NCI-H460 (cell line): ENCODE measurements at places on chromosomes 6 and 20.

- no peak for DNase-seq
These were observed 48.8 kb downstream of the DST start for GRCh38 chr6:56593801-56594318.

DNA sequence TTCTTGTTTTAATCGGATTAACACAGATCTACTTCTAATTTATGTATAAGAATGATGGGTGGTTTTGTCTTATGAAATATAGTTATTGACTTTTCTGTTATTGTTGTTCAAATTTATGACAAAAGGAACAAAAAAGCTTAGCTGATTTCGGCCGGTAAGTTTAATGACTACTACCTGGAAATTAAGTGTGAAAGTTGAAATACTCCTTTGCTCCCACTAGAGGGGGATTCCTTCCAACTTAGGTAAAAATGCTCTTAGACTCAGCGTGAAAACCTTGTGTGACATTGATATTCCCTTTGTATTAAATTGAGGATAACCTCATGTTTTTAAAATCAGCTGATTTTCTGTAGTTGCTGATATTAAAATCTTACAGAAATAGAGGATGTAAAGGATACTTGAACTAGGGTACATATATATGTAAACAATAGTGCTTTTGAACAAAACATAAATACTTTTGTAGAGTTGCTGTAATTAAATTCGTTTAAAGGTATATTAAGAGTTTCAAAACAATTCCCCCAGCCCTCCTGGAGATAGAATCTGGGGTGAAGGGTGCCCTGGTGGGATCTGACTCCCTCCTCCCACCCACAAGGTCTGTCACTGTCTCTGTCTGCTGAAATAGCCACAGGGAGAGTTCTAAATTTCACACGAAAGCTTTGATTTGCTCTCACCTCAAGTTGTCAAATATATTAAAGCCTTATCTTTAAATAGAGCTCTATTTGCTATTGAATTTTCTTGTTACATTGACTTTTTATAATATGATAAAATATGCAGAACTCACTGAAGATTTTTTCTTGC is 257.5 kb downstream of the ARID1B start:
- DNase-seq: no peak

DNA sequence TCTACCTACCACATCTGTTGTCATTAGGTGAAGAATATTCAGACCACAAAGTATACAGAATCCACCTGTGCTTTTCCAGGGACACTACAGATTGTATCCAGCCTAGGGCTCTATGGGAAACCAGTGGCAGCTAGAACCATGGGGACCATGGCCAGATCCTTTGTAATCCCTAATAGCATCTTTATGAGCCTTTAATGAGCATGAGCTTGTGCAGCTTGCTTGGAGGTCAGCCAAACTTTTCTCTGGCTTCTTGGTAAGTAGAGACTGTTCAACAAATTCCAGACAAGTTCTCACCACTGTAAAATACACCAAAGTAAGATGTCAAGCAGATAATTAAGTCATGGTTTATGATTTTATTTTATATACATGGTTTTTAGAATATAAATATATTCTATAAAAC is 301.6 kb upstream of the ADGRB3 start:
- no peak for DNase-seq

- DNase-seq: no peak
These were observed 153.3 kb downstream of the SCML4 start for GRCh38 chr6:107670792-107671199.

DNA sequence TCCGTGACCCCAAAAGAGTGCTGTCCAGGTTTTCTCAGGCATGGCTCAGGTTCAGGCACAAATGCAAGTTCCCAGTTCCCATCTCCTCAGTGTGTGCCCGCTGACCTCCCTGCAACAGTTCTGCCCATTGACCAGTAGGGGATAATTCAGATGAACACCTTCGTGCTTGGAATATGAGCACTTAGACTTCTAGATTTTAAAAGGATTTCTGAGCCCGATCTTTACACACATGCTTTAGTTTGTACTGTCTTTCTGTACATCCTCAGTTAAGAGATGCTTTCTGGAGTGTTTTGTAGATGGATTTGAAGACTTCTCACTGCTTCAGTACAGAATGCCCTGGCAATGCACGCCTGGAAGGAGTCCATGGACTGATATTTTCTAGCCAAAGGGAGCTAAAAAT is 239.6 kb upstream of the PLCB4 start:
- DNase-seq: no peak

GRCh38 chr6:25685251-25685650 is 33.2 kb downstream of the SCGN start:
- DNase-seq: no peak

GRCh38 chr6:144415835-144416237 is 130.7 kb downstream of the UTRN start:
- no peak for DNase-seq

- DNase-seq: no peak
These were observed 1784.9 kb upstream of the DEFB115 start for GRCh38 chr20:29472606-29473005.

GRCh38 chr6:129732542-129732941 is 22.6 kb upstream of the ARHGAP18 start:
- DNase-seq: no peak

DNA sequence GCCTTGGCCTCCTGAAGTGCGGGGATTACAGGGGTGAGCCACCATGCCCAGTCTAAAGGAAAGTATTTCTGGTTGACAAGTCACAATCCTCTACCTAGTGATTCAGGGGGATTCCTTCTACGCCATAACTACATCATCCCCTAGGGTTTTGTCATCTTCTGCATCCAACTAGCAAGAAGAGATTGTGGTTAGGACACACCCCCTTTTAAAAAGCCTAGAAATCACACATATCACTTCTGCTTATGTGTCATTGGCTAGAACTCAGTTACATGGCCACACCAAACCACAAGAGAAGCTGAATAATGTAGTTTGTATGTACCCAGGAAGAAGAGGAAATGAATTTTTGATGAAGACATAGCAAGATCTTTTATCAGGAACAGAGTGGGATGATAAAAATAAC is 14.7 kb upstream of the CHD6 start:
- no peak for DNase-seq

GRCh38 chr6:63649847-63650265 is 14.3 kb downstream of the PHF3 start:
- DNase-seq: peak; percentile 19

DNA sequence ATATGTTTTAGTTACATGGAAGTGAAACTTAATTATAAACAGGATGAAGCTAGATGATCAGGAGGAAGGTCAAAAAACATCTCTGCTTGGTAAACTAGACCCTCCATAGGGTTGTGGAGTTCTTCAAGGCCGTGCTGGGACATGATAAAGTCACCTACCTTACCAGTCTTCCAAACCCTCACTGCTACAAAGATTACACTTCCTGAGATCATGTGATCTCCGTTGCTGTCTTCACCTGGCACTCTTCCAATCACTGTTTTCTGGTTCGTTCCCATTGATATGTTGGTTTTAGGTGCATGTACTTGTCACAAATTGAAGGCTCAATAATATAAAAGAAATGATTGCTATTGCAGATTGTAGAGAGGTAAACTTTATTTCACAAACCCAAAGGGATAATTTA is 161.5 kb upstream of the MAN1A1 start:
- no peak for DNase-seq

- no peak for DNase-seq
These were observed 272.9 kb downstream of the ZNF217 start for GRCh38 chr20:53320701-53321100.

DNA sequence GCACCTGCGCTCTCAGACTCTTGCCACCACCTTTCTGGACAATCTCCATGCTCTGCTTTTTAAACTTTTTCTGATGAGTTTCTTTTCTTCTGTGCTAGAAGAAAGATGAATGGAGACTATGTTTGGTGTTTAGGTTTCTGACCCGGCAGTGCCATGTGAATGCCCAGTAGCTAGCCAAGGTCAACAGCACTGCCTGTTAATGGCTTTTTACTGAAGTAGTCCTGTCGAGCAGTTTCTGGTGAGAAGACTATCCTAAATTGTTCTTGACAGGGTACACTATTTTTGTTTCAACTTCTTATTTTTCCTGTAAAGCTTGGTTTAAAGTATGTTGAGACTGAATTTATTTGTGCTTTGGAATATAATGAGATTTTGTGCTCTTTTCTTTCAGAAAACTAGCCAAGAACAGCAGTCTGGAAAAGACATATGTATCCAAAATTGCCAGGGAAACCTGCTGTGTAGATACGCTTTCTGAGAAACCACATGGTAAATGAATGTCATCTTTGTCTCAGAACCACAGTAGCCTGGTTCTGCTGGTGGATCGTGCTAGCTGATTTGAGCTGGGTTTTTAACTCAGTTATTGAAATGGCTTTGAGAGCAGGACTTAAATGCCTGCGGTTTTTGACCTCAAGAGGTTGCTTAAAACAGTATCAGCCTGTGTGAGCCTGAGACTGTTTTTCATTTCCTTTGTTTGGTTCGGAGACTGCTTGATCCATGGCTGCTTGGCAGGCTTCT is 48.1 kb downstream of the KCNS1 start:
- no peak for DNase-seq

- no peak for DNase-seq
These were observed 51.3 kb upstream of the CARMIL1 start for GRCh38 chr6:25227854-25228253.

DNA sequence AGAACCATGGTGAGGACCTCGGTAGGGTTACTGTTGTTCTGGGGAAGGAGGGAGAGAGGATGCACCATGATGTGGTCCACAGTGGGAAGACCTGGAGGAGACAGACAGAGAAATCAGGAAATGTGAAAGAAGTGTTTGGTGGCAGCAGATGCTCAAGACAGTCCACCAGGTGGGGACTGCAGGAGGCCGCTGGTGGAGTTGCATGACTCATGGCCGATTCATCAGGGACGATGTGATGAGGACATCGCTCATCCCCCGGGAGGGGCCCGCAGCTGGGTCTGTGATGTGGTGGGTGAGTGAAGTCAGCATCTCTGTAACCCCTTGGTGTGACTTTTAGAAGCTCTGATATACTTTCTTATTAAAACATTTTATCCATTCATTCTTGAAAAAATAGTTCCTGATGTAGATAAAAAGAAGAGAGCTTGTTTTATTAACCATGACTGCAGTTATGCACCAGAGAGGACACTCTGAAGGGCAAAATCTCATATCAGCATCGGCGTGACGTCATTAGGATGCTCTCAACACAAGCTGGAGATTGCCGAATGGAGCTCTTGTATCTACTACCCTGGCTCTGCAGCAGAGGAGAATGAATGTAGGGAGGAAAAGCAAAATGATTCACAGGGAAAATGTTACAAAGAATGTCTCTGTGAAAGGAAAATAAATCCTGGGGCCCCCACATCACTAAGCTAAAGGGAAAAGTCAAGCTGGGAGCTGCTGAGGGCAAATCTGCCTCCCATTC is 71.2 kb downstream of the RAMACL start:
- DNase-seq: peak; percentile 37

DNA sequence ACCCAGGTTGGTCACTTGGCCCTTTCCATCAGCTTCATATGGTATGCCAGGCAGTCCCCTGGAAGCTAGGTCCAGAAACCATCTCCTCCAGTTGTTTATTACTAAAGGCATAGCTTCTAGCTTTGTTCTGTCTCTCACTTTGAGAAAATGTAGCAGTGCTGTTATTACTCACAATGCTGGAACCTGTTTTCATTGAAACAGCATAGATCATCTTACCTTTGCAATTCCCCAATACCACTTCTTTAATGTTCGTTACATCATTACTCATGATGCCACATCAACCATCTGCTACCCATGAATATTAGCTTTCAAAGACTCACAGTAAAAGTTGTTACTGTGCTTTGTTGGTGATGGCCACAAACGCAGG is 88.3 kb downstream of the ADAT2 start:
- no peak for DNase-seq

DNA sequence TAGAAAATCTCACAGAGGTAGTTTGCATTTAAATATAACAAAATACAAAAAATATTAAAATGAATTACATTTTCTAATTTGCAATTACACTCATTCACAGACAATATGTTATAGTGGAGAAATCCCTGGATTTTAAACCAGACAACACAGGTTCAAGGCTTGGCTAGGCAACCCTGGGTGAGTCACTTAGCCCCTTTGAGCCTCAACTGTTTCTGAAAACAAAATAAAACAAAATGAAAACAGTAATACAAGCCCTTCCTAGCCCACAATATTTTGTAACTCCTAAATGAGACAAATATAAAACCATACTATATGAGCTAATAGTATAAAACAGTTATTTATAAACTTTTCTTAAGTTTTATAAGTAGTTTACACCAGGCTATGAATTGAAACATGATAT is 41.0 kb downstream of the UQCC1 start:
- no peak for DNase-seq
